ENCODE measurements at places on chromosomes 7 and 10.

DNA sequence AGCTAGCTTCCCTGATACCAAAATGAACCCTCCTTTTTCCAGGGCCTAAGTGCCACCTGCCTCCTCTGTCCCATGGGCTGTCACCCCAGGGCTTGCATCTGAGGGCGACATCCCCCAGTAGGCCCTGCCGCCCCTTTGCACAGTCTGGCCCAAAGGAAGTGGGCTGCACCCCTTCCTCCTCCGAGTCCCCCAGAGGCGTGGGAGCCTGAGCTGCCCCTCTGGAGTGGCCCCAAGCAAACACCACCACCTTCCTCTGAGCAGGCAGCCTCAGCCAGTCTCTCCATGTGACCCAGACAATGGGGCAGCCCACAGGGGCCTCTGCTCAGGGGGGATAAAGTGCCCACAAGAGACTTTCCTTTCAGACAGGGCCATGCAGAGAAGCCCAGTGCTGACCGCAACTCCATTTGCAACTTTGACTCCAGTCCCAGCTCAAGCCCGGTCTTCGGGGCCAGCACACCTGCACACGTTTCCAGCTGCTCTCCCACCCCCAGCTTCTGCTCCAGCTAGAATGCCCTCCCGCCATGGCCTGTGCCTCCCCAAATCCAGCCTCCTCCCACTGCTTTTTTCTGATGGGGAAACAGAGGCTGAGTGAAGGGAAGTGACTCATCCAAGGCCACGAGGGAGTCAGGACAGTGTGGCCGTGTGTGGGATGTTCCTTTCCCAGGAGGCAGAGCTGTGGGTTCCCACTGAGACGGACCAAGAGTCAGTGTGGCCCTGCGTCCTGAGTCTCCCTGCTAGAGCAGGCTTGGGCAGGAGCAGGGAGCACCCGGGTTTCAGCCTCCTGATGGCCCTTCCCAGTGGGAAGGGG is 111.9 kb downstream of the ZMIZ1 start:
- DNase-seq, result no peak

- DNase-seq, result no peak
Measured at GRCh38 chr10:132847416-132847777, 61.5 kb upstream of the NKX6-2 start.

- no peak for DNase-seq
Measured at GRCh38 chr7:64878684-64879083, 24.4 kb upstream of the ZNF273 start.

- DNase-seq, result peak; percentile 43
Measured at GRCh38 chr7:42100156-42100508, 136.9 kb downstream of the GLI3 start.

DNA sequence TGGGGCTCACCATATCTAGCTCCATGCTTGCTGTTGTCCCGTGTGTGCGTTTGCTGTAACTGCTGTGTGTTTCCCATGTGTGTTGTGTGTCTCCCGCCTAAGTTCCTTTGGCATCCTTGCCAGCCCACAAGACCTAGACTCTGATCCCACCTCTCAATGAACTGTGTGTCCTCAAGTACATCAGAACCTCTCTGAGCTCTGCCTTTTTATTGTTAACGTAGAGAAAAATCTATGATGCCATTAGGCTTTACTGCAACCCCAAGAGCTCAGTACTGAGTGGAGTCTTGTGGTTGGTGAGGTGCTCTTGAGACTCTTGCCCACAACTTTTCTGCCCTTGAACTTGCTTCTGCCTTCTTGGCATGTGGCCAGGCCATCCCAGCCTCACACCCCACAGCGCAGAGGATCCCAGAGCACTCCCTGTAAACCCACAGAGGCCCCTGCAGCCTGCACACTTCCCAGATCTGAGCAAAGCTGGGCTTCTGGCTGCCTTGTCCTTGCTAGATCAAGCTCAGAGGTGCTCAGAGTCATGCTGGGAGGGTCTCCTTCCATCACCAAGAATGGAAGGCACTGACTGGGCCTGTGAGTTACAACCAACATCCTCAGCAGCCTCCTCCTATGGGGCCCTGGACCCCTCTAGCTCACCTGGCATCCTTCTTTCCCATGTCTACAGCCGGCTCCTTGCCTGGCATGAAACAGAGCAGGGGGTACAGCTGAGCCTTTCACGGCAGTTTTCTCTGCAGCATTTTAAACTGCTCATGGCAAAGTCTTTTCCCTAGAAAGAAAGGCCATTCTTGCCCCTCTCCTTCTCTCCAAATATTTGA is 643.4 kb downstream of the ACTR3B start:
- DNase-seq, result no peak

DNA sequence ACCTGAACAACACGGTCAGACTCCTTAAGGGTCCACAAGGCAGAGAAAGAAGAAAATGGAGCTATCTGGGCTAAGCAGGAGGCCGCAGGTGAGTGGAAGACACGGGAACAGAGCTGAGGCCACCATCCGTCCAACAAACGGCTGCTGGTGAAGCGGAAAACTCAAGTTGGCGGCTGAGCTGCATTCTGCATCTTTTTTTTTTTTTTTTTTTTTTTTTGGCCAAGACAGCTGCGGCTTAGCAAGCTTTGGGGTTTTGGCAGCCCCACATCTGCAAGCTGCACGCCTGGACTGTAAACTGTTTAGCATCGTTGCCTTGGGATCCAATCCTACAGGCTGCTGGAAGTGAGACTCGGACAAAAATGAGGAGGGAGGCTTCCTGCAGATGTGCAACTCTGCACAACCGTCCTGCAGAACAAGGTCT is 37.4 kb downstream of the RGS10 start:
- DNase-seq, result peak; percentile 92

- DNase-seq, result no peak
Measured at GRCh38 chr10:30227481-30227880, 121.6 kb downstream of the MTPAP start.

GRCh38 chr10:108409306-108409705 is 1244.8 kb upstream of the SORCS1 start:
- DNase-seq, result no peak

- no peak for DNase-seq
Measured at GRCh38 chr10:89591111-89591795, 53.8 kb downstream of the PANK1 start.

GRCh38 chr7:138565451-138566114 is 105.5 kb downstream of the TRIM24 start:
- DNase-seq, result no peak

GRCh38 chr10:126070476-126071215 is 174.3 kb downstream of the FANK1 start:
- DNase-seq, result peak; percentile 29

DNA sequence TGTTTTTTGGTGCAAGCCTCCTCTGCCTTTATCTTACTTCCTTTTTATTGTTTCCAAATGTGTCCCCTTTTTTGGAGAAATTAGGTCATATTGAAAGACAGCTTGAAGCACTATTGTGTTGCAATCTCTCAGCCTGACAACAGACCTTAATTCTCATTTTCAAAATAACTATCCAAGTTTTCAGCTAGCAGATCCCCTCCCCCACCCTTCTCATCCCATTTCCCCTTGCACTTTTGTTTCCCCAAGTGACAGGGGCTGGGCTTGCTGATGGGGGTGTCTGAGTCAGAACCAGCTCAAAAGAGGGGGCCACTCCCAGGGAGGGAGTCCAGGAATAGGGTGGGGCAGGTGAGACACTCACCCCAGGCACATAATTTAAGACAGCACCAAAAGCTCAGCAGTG is 75.3 kb downstream of the MKI67 start:
- peak; percentile 53 for DNase-seq

DNA sequence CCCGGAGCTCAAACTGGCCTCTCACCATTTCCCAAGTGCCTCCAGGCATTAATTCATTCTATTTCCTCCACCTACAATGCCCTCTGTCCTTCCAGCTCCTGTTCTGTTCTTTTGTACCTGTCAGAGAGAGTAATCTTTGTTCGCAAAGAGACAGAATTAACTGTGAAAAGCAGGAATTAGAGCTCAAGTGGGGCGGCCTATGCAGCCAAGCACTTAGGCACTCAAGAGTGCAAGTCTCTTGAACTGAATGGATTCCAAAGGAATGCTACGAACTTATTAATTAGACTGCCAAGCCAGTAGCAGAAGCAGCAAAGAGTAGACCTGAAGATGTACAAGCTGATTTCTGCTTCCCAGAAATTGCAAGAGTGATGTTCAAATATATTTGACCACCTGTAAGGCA is 338.3 kb upstream of the AUTS2 start:
- DNase-seq, result no peak

- DNase-seq, result no peak
Measured at GRCh38 chr10:48725708-48726107, 41.0 kb downstream of the WDFY4 start.

DNA sequence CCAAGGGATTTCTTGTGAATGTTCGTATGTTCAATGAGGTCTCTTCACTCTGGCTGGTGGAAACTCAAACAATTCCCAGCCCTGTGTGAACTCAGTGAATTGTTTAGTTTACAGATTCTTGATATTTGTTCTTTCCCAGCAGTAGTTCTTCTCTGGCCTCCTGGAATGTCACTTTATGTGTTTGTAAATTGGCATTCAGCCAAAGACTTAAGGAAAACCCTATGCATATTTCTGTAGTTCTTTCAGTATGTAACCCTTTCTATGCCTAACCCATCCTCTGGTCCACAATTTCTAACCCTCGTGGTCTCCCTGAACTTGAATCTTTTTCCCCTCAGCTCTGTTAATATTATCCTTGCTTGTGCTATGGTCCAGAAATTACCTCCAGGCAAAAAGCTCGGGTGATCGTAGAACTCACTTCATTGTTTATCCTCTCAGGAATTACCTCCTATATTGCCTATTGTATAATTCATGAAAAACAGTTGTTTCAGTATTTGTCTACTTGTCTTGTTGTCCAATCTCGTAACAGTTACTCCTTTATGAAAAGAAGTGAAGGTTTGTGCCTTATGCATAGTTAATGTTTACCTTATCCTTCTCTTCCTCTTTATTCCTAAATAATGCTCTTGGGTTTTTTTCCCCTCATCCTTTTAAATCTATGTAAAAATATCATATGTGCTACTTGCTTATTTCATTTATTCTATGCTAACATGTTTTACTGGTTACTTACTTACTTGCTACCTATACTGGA is 23.7 kb upstream of the AGR3 start:
- no peak for DNase-seq

- DNase-seq, result peak; percentile 83
Measured at GRCh38 chr10:117503244-117504205, 39.0 kb upstream of the EMX2 start.
